H9 (cell line): ENCODE measurements at places on chromosomes 5 and 9. TPM values are rescaled to one million over a fixed set of nuclear protein-coding genes. Genes with fewer than 3 reads are reported as not detected.

The CCL27 gene
- 0.28 and 1.0 TPM in 2 replicates for total RNA-seq

The MRNIP gene
- 30.4 and 31.1 TPM in 2 replicates for total RNA-seq

- no peak for DNase-seq
- no peaks in the 10 kb centered on the region for H3K4me1 ChIP-seq
- no peak overlapping the region for H3K4me3 ChIP-seq
- no peaks in the 10 kb centered on the region for H3K27me3 ChIP-seq
Measured at GRCh38 chr9:27659001-27659400, 85.7 kb upstream of the C9orf72 start.

DNA sequence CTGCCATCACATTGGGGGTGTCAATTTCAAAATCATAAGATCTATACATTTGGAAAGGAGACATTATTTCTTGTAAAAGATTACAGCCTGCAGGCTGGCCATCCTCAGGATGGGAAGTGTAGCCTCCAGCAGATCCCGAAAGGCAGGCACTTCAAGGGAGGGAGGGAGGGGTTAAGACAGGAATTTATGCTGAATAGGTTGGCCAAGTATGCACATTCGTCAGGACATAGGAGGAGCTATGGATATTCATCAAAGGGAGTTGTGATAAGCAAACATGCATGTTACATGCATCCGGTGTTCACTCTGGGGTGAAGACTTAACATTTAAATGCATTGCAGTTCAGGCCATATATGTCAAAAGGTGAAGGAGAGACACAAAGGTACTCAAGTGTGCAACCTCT lies 119.4 kb downstream of the CEP120 start:
- no peak overlapping the region for H3K27ac ChIP-seq
- no peaks in the 10 kb centered on the region; the same call in 1 of the 2 replicates for H3K27me3 ChIP-seq
- H3K36me3 ChIP-seq, result peaks cover 19% of the 10 kb centered on the region
- no peak for DNase-seq

- H3K4me3 ChIP-seq, result no peak overlapping the region
- no peaks in the 10 kb centered on the region; the same call in 2 of the 3 replicates for H3K36me3 ChIP-seq
- no peak overlapping the region for H3K27ac ChIP-seq
- no peaks in the 10 kb centered on the region for H3K27me3 ChIP-seq
Measured at GRCh38 chr9:127262602-127263001, 2.0 kb upstream of the GARNL3 start.

The PNPLA7 gene
- 1.6 and 1.8 TPM in 2 replicates for total RNA-seq

GRCh38 chr5:122341087-122341486 lies 29.1 kb downstream of the SNCAIP start:
- no peaks in the 10 kb centered on the region for H3K27me3 ChIP-seq
- H3K4me1 ChIP-seq, result no peaks in the 10 kb centered on the region
- H3K27ac ChIP-seq, result no peak overlapping the region
- no peak overlapping the region for H3K4me3 ChIP-seq
- no peaks in the 10 kb centered on the region for H3K36me3 ChIP-seq
- DNase-seq, result no peak

- H3K27me3 ChIP-seq, result no peaks in the 10 kb centered on the region
- H3K4me3 ChIP-seq, result no peak overlapping the region
- DNase-seq, result no peak
- H3K4me1 ChIP-seq, result no peaks in the 10 kb centered on the region
- no peaks in the 10 kb centered on the region for H3K36me3 ChIP-seq
- no peak overlapping the region for H3K27ac ChIP-seq
Measured at GRCh38 chr9:1031951-1032601, 18.1 kb upstream of the DMRT2 start.

The SAXO1 gene
- 0.09 TPM in 1 of 2 replicates, not detected in the other for total RNA-seq

DNA sequence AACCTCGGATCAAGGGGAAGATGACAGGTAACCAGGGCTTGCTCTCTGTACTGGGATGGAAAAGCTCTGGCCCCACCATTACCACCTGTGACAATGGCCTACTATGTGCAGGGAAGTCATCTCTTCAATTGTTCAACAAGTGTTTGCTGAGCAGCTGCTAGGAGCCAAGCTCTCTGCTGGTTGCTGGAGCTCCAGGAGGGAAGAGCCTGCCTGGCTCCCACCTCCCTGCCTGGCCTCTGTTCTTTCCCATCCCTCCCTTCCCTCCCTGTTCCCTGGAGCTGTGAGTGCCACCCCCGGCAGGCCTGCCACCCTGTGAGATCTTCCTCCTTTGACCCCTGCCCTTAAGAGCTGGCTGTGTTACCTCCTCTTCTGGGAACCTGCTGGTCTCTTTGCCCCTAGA lies 59.7 kb upstream of the IER5L start:
- no peak overlapping the region for H3K4me3 ChIP-seq
- no peaks in the 10 kb centered on the region for H3K4me1 ChIP-seq
- H3K36me3 ChIP-seq, result no peaks in the 10 kb centered on the region
- H3K27me3 ChIP-seq, result no peaks in the 10 kb centered on the region

The ADAMTS13 gene
- total RNA-seq, result 8.2 and 8.8 TPM in 2 replicates

DNA sequence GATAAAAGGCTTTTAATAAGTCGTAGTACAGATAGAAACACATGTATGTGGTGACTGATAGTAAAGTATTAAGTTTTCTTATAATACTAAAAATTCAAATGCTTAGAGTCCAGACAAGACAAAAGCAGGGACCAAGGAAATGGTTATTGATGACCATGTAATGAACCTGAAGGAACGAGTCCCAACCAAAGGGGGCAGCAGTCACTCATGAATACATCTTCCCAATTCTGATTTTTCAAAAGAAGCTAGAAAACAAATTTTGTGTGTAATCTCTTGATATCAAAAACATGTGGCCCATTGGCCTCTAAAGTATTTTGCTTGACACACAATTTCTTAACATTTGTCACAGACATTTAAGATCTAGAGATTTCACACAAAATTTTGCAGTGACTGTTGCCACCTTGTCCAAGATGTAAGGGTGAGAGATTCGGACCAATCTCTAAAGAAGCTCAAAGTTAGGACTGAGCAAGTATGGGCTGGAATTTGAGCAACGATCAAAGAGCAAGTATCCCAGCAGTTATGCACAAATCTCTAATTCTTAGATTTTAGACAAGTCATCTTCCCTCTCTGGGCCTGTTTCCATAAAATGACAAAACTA lies 66.8 kb downstream of the ARL15 start:
- no peak overlapping the region for H3K27ac ChIP-seq
- no peaks in the 10 kb centered on the region for H3K36me3 ChIP-seq
- H3K27me3 ChIP-seq, result no peaks in the 10 kb centered on the region
- H3K4me1 ChIP-seq, result no peaks in the 10 kb centered on the region
- no peak for DNase-seq

- no peaks in the 10 kb centered on the region for H3K36me3 ChIP-seq
- DNase-seq, result no peak
- peaks cover 10% of the 10 kb centered on the region; the same call in 1 of the 2 replicates for H3K4me1 ChIP-seq
- no peaks in the 10 kb centered on the region for H3K27me3 ChIP-seq
Measured at GRCh38 chr5:54991416-54991815, 6.0 kb upstream of the ESM1 start.

GRCh38 chr5:45411971-45412612 lies 284.1 kb downstream of the HCN1 start:
- H3K4me1 ChIP-seq, result no peaks in the 10 kb centered on the region
- no peaks in the 10 kb centered on the region for H3K27me3 ChIP-seq
- H3K4me3 ChIP-seq, result no peak overlapping the region
- no peak overlapping the region for H3K27ac ChIP-seq

DNA sequence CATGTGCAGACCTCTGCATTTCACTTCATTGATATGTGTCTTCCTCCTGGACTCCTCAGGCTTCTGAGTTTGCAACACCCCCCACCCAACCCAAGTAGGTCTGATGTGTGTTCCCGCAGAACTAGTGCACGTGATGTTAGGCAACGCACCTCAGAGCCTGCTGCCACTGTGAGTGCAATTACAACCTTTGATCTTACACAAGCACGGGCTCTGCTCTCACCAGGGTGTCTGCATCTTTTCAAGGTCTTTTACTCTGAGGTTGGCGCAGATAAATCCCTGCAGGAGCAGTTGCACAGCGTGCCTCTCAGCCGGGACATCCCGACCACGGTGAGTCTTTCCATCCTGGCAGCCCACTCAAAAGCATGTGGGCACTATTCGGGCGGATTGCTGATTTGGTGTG lies 80.1 kb downstream of the EGFLAM start:
- H3K36me3 ChIP-seq, result peaks cover 2% of the 10 kb centered on the region; the same call in 1 of the 3 replicates
- no peaks in the 10 kb centered on the region for H3K4me1 ChIP-seq
- H3K4me3 ChIP-seq, result no peak overlapping the region
- DNase-seq, result no peak

DNA sequence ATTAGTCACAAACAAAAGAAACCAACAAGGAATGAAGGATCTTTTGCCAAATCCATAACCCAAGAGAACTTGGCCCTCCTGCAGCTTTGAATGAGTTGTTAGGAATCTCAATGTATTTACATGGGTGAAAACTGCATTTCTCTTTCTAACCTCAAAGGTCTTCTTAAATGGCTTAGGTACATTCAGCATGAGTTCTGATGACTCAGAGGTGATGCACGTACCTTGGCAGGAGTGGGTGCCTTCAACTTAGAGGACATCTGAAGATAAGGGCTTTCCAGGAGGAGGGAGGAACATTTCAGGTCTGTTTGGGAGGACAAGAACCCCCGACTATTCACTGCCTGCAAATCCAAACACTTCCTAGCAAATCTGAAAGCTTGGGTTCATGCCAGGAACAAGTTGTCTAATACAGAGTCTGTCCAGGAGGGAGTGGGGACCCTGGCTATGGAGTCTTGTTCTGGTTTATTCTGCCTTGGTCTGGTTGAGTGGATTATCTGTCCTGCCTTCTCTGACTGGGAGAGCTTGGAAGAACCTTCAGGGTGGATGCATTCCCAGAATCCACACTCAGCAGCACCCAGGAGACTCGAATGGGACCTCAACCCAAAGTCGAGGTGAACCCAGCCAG lies 65.7 kb downstream of the IRX2 start:
- H3K4me1 ChIP-seq, result no peaks in the 10 kb centered on the region; the same call in 1 of the 2 replicates
- no peak overlapping the region for H3K4me3 ChIP-seq
- no peaks in the 10 kb centered on the region for H3K27me3 ChIP-seq
- no peak overlapping the region for H3K27ac ChIP-seq

- no peak overlapping the region for H3K27ac ChIP-seq
- H3K4me3 ChIP-seq, result no peak overlapping the region
- no peaks in the 10 kb centered on the region for H3K27me3 ChIP-seq
Measured at GRCh38 chr9:32884482-32884881, 101.1 kb downstream of the TMEM215 start.

DNA sequence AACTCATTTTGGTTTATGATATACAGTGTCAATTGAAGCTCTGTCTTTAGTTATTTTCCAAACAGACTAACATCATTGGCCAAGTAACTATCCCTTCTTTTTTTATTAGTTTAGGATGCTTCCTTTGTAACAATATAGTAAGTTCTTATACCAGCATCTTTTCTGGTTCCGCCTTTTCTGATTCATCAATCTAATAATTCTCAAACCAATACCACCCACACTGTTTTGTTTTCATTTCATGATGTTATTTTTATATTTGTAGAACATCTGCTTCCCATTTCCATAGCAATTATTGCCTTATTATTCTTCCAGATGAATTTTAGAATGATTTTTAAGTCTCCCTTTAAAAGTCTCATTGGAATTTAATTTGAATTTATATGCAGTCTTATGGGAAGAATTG lies 218.1 kb downstream of the RFK start:
- no peak overlapping the region for H3K4me3 ChIP-seq
- H3K36me3 ChIP-seq, result peaks cover 5% of the 10 kb centered on the region
- H3K27me3 ChIP-seq, result no peaks in the 10 kb centered on the region
- DNase-seq, result no peak

DNA sequence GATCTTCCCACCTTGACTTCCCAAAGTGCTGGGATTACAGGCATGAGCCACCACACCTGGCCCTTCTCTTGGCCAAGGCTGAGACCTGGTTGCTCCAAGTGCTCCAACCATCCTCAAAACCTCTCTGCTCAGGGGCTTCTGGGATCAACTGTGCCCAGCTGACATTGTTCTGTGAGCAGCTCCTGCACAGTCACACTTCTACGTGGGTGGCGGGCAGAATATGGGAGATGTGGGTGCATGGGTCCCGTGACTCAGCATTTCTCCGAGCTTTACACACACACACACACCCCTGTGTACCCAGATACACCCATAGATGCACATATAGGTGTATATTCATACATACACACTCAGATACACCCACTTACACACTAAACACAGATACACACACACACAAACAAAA lies 10.5 kb upstream of the MYORG start:
- no peaks in the 10 kb centered on the region for H3K36me3 ChIP-seq
- H3K4me1 ChIP-seq, result no peaks in the 10 kb centered on the region
- DNase-seq, result peak; percentile 14
- H3K4me3 ChIP-seq, result no peak overlapping the region
- no peaks in the 10 kb centered on the region for H3K27me3 ChIP-seq
- no peak overlapping the region for H3K27ac ChIP-seq

DNA sequence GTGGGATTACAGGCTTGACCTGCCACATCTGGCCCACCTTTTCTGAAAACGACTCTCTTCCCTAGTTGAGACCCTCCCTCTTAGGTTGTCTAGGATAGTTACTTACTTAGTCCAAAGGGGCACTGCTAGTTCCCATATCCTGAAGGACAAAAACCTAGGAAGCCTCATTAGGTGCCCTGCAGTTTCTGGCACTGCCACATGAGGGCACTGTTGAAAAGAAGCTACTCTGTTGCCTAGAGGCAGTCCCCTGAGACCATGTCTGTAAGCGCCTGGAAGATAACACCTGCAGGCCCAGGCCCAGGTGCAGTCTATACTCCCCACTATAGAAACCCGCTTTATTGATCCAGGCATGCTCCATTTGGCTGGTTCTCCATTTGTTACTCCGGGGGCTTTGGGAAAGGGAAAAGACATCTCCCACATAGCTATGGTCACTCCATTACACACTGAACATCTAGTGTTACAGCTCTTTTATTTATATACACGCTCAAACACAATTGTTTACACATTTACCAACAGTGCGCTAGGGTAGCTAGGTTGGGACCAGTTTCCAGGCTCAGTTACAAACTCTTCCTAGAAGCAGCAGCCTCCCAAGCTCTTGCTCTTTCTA lies 73.4 kb upstream of the PPARGC1B start:
- DNase-seq, result peak; percentile 84
- H3K27ac ChIP-seq, result no peak overlapping the region
- H3K36me3 ChIP-seq, result no peaks in the 10 kb centered on the region; the same call in 2 of the 3 replicates

- no peaks in the 10 kb centered on the region for H3K36me3 ChIP-seq
- DNase-seq, result no peak
- H3K4me3 ChIP-seq, result no peak overlapping the region
- no peaks in the 10 kb centered on the region for H3K27me3 ChIP-seq
- H3K27ac ChIP-seq, result no peak overlapping the region
Measured at GRCh38 chr5:40630126-40630525, 49.6 kb upstream of the PTGER4 start.

DNA sequence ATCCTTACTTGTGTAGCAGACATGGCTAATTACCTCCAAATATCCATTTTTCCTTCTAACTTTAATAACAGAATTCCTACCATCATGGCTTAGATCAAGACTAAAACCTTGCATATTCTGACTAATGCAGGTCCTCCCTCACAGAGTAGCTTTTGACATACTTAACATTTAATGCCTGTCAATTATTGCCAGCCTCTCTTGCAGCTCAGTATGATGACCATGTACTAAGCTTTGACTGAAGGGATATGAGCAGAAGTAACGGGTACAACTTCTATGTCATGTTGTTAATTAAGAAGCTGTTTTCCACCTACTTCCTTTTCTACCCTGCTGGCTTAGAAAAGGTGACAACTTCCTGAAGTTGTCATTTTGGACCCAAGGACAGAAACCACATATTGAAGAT lies 533.4 kb downstream of the PSAT1 start:
- H3K27me3 ChIP-seq, result no peaks in the 10 kb centered on the region
- H3K27ac ChIP-seq, result no peak overlapping the region
- H3K36me3 ChIP-seq, result no peaks in the 10 kb centered on the region
- H3K4me3 ChIP-seq, result no peak overlapping the region

The LTC4S gene
- 3.7 and 4.5 TPM in 2 replicates for total RNA-seq
